Tongue (tissue), 3 donors: ENCODE measurements at places on chromosomes 7 and 10. TPM values are rescaled to one million over a fixed set of nuclear protein-coding genes. Genes with fewer than 3 reads are reported as not detected.

GRCh38 chr7:80060218-80060806 lies 74.3 kb upstream of the GNAI1 start:
- peak; percentile 78 for DNase-seq

- DNase-seq = peak; percentile 85
Measured at GRCh38 chr10:103111031-103111917, 81.8 kb downstream of the NT5C2 start.

DNA sequence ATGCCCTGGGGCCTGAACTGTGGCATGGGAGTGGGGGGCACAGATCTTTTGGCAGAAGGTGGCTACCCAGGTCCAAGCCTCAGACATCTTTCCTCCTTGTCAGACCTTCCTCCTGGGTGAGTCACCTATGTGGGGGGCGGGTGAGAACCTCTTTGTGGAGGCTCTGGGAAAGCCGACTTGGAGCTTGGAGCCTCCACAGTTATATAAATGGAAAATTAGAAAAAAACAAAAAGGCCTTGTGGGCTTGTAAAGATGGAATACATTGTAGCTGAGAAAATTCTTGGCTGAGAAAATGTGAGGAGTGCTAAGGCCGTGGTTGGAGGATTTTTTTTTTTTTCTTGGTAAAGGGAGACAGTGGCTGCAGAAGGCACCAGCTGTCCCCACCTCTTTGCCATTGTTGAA lies 292.5 kb downstream of the CCDC3 start:
- DNase-seq = peak; percentile 61

GRCh38 chr7:142855756-142856564 lies 1.1 kb downstream of the EPHB6 start:
- DNase-seq = no peak

DNA sequence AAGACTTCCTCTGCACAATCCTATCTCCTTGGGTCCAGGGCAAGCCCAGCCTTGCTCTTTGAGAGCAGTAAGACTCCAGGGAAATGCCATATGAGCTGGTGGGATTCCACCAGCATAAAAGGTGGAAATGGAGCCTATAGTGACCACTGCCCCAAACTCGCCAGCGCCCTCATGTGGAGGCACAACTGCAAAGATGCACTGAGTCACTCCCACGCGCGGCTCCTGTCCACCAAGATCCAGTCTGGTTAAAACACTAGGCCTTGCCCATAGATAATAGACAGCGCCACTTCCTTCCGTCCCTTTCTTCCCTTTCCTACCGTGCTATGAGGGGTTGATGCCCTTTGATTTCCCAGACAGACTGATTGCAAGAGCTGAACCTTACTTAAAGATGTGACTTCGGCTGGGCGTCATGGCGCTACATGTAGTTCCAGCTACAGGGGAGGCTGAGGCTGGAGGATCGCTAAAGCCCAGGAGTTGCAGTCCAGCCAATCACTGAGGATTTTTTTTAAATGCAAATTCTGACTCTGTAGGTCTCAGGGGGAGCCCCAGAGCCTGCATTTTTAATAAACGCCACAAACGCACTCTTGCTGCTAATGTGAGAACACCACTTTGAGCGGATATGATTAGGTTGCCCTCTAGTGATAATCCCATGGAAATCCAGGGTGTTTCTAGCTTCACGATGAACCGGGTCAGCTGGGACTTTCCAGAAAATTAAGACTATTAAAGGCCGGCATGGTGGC lies 136.5 kb downstream of the EPC1 start:
- peak; percentile 41 for DNase-seq

- DNase-seq = no peak
Measured at GRCh38 chr7:158461824-158462223, 125.8 kb downstream of the PTPRN2 start.

GRCh38 chr10:90378524-90379076 lies 479.2 kb downstream of the HTR7 start:
- no peak for DNase-seq

DNA sequence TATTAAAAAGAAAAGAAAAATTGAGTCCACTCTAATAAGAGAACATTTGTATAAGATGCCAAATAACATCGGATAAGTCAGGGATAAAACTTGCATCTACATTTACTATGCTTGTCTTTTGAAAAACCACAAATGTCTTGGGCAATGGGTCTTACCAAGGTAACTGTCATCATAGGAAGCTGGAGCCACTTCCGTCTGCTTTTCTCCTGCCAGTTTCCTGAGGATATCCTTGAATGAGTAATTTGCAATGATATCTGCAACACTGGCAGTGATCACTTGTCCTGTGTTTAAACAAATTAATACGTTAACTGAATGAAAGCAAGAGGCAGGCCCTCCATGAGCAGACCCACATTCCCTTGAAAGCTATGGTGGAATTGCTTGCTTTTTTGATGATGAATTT lies 47.3 kb downstream of the ITGA8 start:
- DNase-seq = no peak

DNA sequence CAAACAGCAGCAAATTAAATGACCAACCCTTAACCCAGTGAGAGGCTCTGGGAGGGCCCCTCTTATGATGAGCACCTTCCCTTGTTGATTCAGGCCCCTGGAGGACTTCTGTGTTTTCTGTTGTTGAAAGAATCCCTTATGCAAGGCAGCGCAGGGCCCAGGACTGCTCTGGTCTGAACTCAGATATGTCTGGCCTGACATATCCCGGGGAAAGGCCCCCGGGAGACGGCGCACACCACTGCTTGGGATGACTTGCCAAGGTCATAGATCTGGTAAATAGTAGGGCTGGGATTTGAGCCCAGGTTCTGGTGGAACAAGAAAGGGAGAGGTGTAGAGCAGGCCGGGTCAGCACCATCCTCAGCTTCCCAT lies 124.0 kb downstream of the AOAH start:
- DNase-seq = no peak

GRCh38 chr7:34739651-34740300 lies 81.8 kb downstream of the NPSR1 start:
- DNase-seq = peak; percentile 18

DNA sequence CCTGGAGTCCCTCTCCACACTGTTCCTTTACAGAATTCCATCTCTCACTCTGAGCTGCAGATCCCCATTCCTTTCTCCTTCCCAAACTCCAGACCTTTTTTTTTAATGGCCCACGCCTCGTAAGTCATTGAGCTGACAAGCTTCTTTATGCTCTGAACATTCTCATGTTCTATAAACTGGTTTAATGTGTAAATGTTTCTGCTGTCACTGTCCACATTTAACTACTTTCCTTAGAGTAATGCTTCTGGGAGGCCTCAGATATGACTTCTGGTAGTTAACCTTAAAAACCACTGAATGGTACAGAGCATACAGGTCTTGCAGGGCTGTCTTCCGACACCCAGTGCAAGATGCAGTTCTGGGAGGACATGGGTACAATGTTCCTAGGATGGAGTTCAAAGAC lies 71.1 kb upstream of the CAMK2B start:
- no peak for DNase-seq

- peak; percentile 19 for DNase-seq
Measured at GRCh38 chr10:12556039-12556438, 206.7 kb downstream of the CAMK1D start.

- no peak for DNase-seq
Measured at GRCh38 chr7:135213831-135214230, 2.5 kb upstream of the WDR91 start.

GRCh38 chr7:158733220-158733519 lies 28.6 kb upstream of the NCAPG2 start:
- no peak for DNase-seq

DNA sequence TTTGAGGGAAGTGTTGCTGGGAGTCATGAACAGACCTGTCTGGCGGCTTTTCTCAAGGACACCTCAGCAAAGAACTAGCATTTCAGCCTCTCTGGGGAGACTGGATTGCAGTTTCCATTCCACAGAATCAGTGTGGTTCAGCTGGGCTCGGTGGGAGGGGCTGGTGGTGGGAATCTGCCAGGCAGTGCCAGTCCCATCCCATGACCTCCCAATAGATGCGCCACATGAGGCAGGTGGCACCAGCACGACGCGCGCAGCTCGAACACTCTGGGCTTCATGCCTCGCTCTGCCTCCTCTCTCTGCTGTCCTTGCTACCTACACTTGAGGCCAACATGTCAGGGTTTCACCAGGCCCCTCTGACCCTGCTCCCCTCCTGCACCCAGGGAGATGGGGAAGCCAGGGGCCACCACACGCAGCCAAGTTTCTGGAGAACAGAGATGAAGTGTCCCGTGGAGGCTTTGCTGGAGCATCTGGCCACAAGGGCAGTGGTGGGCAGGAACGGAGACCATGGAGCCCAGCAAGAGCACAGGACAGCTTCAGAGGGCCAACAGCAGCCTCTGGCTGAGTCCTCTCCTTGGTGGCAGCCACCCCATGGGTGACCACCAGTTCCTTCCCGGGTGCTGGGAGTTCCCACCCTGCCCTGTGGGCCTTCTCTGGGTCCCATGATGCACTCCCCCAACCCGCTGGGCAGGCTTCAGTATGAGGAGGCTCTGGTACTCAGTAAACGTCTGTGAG lies 2.3 kb downstream of the NACAD start:
- no peak for DNase-seq

GRCh38 chr10:91033324-91033950 lies 112.5 kb upstream of the ANKRD1 start:
- DNase-seq = no peak

DNA sequence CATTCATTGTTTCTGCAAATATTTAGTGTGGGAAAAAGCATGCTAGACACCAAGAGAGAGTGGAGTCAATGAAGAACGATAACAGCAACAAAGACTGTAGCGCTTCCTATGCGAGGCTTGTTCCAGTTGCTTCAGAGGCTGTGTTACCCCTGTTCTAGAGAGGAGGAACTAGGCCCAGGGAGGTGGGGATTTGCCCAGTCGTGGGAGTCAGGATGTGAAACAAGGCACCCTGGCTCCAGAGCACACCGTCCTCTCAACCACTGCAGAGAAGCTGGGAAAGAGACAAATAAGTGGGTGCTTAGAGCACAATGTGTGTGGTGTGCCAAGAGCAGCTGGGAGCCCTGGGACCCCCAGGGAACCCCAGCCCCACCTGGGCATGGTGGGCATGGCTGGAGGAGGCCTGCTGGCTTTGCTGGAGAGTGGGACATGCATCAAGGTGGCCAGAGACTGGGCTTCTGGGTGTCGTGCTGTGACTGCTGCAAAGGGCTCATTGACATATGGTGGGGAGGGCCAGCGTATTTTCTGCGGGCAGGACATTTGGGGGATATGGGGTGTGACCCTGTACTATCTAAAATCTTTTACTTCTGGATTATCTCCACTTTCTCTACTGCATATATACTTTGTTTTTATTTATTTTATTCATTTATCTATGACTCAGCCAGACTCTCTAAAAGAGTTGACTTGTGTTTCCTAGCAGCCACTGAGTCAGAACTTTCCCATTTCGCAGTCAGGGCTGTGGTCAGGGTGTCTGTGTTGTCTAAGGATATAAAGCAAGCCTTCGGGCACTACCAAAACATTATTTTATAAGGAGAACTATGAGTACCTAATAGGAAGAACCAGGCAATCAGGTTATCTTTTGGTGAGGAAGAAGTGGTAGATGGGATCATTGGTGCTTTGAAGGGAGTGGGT lies 95.4 kb downstream of the TCF7L2 start:
- DNase-seq = no peak

GRCh38 chr7:103714376-103714927 lies 268.4 kb upstream of the SLC26A5 start:
- no peak for DNase-seq

- DNase-seq = no peak
Measured at GRCh38 chr10:8416192-8416701, 361.8 kb downstream of the GATA3 start.

DNA sequence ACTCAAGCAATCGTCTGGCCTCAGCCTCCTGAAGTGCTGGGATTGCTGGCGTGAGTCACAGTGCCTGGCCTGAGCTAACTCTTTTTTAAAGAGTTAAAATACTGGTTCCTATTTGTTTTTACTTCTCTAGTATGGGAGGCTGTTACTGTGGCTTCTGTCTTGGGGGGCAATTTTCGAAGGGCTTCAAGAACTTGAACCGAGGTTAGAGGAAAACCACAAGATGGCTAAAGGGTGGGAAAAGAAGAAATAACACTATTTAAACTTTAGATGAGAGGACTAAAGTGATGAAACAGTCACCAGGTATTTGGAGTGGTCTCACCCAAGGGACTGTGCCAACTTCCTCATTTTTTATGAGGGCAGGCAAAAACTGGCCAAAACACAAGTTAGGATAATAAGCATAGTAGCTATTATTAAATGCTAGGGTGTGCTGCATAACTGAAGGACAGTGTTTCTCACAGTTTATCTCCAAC lies 17.8 kb downstream of the MET start:
- no peak for DNase-seq

DNA sequence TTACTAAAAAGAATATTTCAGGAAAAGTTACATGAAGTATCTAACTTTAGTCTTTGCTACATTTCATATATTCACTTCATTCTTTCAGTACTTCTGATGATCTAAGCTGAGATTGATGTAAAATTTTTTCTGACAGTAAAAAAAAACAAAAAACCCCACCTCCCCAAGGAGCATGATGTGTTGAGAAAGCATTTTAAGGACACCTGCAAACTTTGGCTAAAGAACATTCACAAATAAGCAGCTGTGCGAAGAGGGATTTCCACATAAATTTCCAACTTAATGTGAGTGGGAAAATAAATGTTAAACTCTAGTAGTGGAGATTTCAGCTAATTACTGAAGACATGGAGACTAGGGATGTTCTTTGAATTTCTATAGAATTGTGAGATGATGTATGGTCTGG lies 35.5 kb downstream of the DLD start:
- DNase-seq = peak; percentile 73

DNA sequence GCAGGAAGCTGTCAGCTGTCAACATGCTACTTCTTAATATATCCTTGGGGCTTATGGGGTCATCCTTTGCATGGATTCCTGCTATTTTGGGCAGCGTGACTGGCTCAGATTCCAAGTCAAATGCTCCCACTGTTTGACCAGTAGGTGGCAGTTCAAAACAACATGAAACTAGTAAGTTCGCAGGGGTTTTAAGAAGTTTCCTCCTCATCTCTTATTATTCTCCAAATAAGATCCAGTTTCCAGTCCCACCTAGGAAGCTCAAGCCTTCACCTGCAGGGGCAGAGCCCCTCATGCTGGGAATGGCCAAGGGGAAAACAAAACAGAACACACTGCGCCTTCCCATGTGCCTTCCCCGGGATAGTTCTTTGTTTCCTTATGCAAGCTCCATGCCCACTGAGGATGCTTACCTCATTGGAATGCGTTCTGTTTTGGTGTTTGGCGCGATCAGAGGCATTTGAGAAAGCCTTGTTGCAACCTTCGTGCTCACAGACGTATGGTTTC lies 259.8 kb downstream of the GLI3 start:
- DNase-seq = peak; percentile 84

Gene LRIT1
- total RNA-seq = not detected

Gene VWDE
- total RNA-seq = 3.1 TPM

Gene UPF2
- total RNA-seq = 31.3 TPM

Gene TMEM176B
- total RNA-seq = 27.5 TPM

Gene ZNF3
- 28.0 TPM for total RNA-seq

Gene GRID2IP
- 0.31 TPM for total RNA-seq

Gene SFTPA1
- not detected for total RNA-seq

Gene RSPH10B
- total RNA-seq = 0.31 TPM

Gene KIAA1217
- 36.0 TPM for total RNA-seq

Gene MYPN
- total RNA-seq = 92.0 TPM

Gene OR2A1
- total RNA-seq = 0.10 TPM

Gene PRSS37
- not detected for total RNA-seq

Gene ITIH2
- total RNA-seq = not detected

Gene KCNH2
- 16.5 TPM for total RNA-seq

Gene SPDYE16
- 0.72 TPM for total RNA-seq
